ENCODE measurements at places on chromosomes 3 and 15. TPM values are rescaled to one million over a fixed set of nuclear protein-coding genes. Genes with fewer than 3 reads are reported as not detected.

LRRIQ4 gene
- 0.25 TPM for total RNA-seq

PLA2G4E gene
- not detected for total RNA-seq

ECE2 gene
- total RNA-seq: not detected

FBXL22 gene
- 2.8 TPM for total RNA-seq

C3orf20 gene
- total RNA-seq: not detected

All from omental fat pad (tissue), 4 donors.